Effector CD4-positive, alpha-beta T cell (primary cell): ENCODE measurements at places on chromosomes 11 and 22.

- no peak for DNase-seq
These were observed 13.7 kb downstream of the TBC1D22A start for GRCh38 chr22:46775850-46776826.

DNA sequence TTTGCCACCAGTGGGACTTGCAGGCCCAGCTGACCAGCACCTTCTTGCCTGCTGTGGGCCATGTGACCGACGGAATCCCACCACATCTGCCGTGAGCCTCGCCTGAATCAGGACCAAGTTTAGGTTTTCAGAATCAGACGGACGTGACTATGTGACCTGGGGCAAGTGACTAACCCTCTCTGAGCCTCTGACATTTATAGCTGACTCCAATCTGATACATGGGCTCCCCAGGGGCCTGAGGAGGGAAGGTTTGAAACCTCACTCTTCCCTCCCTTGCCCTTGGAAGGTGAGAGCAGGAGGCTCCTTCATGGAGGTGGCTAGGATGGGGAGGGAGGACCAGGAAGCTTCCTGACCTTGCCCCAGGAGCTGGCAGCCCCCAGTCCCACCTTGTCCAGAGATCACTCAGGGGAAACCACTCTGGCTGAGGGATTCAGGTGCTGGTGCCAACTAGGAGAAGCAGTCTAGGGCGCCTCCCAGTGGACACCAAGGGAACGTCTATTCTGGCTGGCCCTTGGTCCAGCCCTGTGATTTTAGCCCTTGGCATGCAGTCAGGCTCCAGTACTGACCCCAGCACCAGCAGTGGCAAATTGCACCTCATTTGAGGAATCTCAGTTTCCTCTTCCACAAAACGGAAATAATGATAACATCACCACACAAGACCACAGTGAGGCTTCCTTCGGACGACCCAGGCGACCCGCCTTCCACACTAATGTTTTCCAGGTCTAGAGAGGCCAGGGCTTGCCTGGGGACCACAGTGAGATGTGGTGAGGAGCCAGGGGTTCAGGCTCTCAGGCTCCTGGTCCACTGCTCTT, 47.2 kb upstream of the SYT7 start:
- no peak for DNase-seq

GRCh38 chr22:22074634-22075381, 92.2 kb upstream of the TOP3B start:
- DNase-seq, result no peak

GRCh38 chr22:28829358-28830181, 29.2 kb upstream of the XBP1 start:
- peak; percentile 64 for DNase-seq
